ENCODE measurements at places on chromosomes 2 and 18. TPM values are rescaled to one million over a fixed set of nuclear protein-coding genes. Genes with fewer than 3 reads are reported as not detected.

- peak; percentile 69 for DNase-seq
- no peaks in the 10 kb centered on the region for H3K4me1 ChIP-seq
- peak overlapping the region; percentile 55 for H3K27ac ChIP-seq
Measured at GRCh38 chr2:38146275-38146906, 70.4 kb upstream of the CYP1B1 start.

The SULT1C2 gene
- polyA plus RNA-seq, result 1.8 TPM

DNA sequence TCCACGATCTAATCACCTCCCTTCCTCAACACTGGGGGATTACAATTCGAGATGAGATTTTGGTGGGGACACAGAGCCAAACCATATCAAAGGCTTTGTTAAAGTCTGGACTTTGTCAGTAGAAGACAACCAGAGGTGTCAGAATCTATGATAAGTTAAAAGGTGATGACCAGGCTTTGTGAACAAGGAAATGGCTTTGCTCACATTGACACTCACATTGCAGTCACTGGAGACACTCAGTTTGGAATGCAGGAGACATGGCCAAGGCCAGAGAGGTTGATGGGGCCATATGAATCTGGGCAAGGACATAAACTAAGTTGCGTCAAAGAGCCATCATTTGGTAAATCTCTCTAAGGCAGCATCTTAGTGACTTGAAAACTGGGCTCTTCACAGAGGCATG is 678.2 kb upstream of the FSHR start:
- H3K4me1 ChIP-seq, result no peaks in the 10 kb centered on the region
- H3K36me3 ChIP-seq, result no peaks in the 10 kb centered on the region
- H3K4me3 ChIP-seq, result no peak overlapping the region

DNA sequence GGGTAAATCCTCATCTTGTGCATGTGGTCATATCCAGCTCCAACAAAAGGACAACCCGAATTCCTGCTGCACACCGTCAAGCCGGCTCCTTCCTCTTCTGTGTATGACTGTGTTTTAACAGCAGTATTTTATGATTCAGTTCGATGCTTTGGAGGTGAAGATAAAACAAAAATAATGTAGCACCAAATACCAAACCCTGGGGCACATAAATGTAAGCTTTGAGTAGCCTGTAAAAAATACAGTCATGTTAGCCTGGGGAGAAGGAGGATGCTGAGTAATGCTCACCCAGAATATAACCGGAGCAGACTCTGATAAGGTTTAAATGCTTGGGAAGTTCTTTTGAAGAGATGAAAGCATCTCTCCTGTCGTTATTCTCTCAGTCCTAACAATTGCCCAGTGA is 225.0 kb downstream of the SUCLG1 start:
- no peaks in the 10 kb centered on the region for H3K27me3 ChIP-seq
- no peak for DNase-seq
- no peak overlapping the region for H3K4me3 ChIP-seq
- H3K4me1 ChIP-seq, result no peaks in the 10 kb centered on the region

The AQP12A gene
- polyA plus RNA-seq, result 3.0 TPM

- H3K36me3 ChIP-seq, result no peaks in the 10 kb centered on the region
- no peak for DNase-seq
- H3K27ac ChIP-seq, result no peak overlapping the region
- no peaks in the 10 kb centered on the region for H3K27me3 ChIP-seq
Measured at GRCh38 chr2:10532638-10533101, 84.5 kb upstream of the ODC1 start.

DNA sequence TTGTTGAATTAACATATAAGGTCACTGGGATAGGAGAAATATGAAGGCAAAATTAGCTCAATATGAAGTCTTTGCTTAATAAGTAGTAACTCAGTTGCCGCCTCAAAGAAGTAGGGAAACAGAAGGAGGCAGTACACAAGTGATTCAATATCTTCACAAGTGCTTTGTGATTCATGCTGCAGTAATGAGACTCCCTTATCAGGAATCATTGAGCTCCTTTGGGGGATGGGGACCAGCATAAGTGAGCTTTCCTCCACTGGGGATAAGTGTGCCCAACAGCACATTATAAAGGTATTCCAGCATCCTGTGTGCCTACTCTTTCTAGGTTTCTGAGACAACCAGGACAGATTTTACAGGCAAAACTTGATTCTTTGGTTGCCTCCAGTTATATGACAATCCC is 323.4 kb upstream of the UBE2E3 start:
- no peak for DNase-seq
- no peaks in the 10 kb centered on the region for H3K4me1 ChIP-seq
- H3K27ac ChIP-seq, result no peak overlapping the region
- no peaks in the 10 kb centered on the region for H3K36me3 ChIP-seq
- no peak overlapping the region for H3K4me3 ChIP-seq

GRCh38 chr2:54986264-54986663 is 64.0 kb downstream of the RTN4 start:
- H3K36me3 ChIP-seq, result no peaks in the 10 kb centered on the region
- DNase-seq, result no peak
- no peak overlapping the region for H3K4me3 ChIP-seq
- no peak overlapping the region for H3K27ac ChIP-seq

- H3K4me3 ChIP-seq, result no peak overlapping the region
- no peaks in the 10 kb centered on the region for H3K4me1 ChIP-seq
- no peaks in the 10 kb centered on the region for H3K36me3 ChIP-seq
- H3K27ac ChIP-seq, result no peak overlapping the region
- no peaks in the 10 kb centered on the region for H3K27me3 ChIP-seq
Measured at GRCh38 chr18:4236940-4237663, 218.0 kb downstream of the DLGAP1 start.

- no peak overlapping the region for H3K4me3 ChIP-seq
- H3K4me1 ChIP-seq, result peaks cover 7% of the 10 kb centered on the region
- H3K27ac ChIP-seq, result no peak overlapping the region
- no peaks in the 10 kb centered on the region for H3K27me3 ChIP-seq
- H3K36me3 ChIP-seq, result no peaks in the 10 kb centered on the region
Measured at GRCh38 chr18:59906203-59906602, 6.4 kb downstream of the PMAIP1 start.

The DIPK1C gene
- polyA plus RNA-seq, result not detected

GRCh38 chr2:102599486-102599885 is 19.9 kb upstream of the SLC9A2 start:
- H3K4me1 ChIP-seq, result no peaks in the 10 kb centered on the region
- H3K4me3 ChIP-seq, result no peak overlapping the region
- no peaks in the 10 kb centered on the region for H3K27me3 ChIP-seq
- no peak overlapping the region for H3K27ac ChIP-seq
- H3K36me3 ChIP-seq, result no peaks in the 10 kb centered on the region
- no peak for DNase-seq

The DBI gene
- 740 TPM for polyA plus RNA-seq

The STPG4 gene
- polyA plus RNA-seq, result 0.60 TPM

DNA sequence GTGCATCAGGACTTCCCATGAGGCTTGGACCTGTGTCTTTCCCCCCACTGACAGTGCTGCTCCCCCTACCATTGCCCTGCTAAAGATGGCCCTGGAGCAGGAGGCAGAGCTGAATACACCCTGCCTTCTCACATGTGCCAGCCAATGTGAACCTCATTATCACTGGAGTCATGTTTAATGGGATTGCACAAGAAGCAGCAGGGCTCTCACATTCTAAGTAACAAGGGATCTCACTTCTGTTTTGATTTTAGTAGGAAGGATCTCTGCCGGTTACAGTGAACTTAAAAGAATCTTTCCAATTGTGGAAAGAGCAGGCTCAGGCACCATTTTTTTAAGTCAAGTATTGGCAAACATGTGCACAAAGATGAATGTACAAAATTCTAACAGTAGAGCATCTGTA is 322.1 kb upstream of the MEX3C start:
- no peaks in the 10 kb centered on the region for H3K4me1 ChIP-seq
- H3K27ac ChIP-seq, result no peak overlapping the region
- DNase-seq, result no peak
- H3K27me3 ChIP-seq, result no peaks in the 10 kb centered on the region
- no peak overlapping the region for H3K4me3 ChIP-seq

- no peaks in the 10 kb centered on the region for H3K4me1 ChIP-seq
- DNase-seq, result no peak
- no peaks in the 10 kb centered on the region for H3K36me3 ChIP-seq
- H3K27ac ChIP-seq, result no peak overlapping the region
- H3K27me3 ChIP-seq, result no peaks in the 10 kb centered on the region
Measured at GRCh38 chr2:178229927-178230326, 35.6 kb downstream of the OSBPL6 start.

DNA sequence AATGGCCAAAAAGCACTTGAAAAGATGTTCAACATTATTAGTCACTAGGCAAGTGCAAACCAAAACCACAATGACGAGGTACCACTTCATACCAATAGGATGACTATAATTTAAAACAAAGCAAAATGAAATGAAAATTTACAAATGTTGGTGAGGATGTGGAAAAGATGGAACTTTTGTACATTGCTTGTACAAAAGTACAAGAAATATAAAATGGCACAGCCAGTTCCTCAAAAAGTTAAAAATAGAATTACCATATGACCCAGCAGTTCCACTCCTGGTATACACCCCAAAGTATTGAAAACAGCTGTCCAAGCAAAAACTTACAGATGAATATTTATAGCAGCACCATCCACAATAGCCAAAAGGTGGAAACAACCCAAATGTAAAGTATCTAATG is 107.8 kb upstream of the XPO1 start:
- no peak overlapping the region for H3K27ac ChIP-seq
- H3K36me3 ChIP-seq, result no peaks in the 10 kb centered on the region
- no peak for DNase-seq
- no peaks in the 10 kb centered on the region for H3K27me3 ChIP-seq
- no peak overlapping the region for H3K4me3 ChIP-seq
- H3K4me1 ChIP-seq, result no peaks in the 10 kb centered on the region

The UNC80 gene
- not detected for polyA plus RNA-seq

- no peaks in the 10 kb centered on the region for H3K36me3 ChIP-seq
- peaks cover 37% of the 10 kb centered on the region for H3K4me1 ChIP-seq
- no peaks in the 10 kb centered on the region for H3K27me3 ChIP-seq
- peak overlapping the region; percentile 83 for H3K27ac ChIP-seq
- no peak overlapping the region for H3K4me3 ChIP-seq
- peak; percentile 81 for DNase-seq
Measured at GRCh38 chr2:68832233-68832869, 38.8 kb downstream of the BMP10 start.

GRCh38 chr2:131040661-131041401 is 52.4 kb downstream of the FAM168B start:
- no peaks in the 10 kb centered on the region for H3K27me3 ChIP-seq
- no peak overlapping the region for H3K4me3 ChIP-seq
- DNase-seq, result peak; percentile 57
- H3K36me3 ChIP-seq, result no peaks in the 10 kb centered on the region
- no peak overlapping the region for H3K27ac ChIP-seq

The CIDEA gene
- not detected for polyA plus RNA-seq

DNA sequence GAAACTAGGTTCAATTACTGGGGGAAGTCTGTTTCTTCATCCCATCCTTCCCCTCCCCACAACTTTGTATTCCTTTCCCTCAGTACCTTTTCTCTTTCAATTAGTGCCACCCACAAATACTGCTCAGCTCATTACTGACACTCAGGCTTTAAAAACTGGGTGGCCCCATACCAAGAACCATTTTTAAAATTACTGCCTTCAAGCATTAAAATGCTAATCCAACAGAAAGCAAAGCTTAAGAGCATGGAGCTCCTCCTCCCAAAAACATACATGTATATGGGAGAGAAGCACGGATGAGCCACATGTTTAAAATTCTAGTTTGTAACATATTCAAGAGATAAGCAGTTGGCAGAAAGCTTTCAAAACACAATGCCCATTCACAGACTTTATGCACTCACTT is 44.0 kb downstream of the IRS1 start:
- no peaks in the 10 kb centered on the region for H3K27me3 ChIP-seq
- no peak overlapping the region for H3K4me3 ChIP-seq
- peak overlapping the region; percentile 77 for H3K27ac ChIP-seq
- peaks cover 48% of the 10 kb centered on the region for H3K4me1 ChIP-seq
- H3K36me3 ChIP-seq, result no peaks in the 10 kb centered on the region

- no peak overlapping the region for H3K4me3 ChIP-seq
- DNase-seq, result no peak
- H3K36me3 ChIP-seq, result no peaks in the 10 kb centered on the region
- peak overlapping the region; percentile 83 for H3K27ac ChIP-seq
- no peaks in the 10 kb centered on the region for H3K27me3 ChIP-seq
Measured at GRCh38 chr2:43159797-43160196, 66.6 kb downstream of the ZFP36L2 start.

The ATP5F1A gene
- polyA plus RNA-seq, result 549 TPM

The LGALSL gene
- polyA plus RNA-seq, result 36.0 TPM

- DNase-seq, result no peak
- no peaks in the 10 kb centered on the region for H3K4me1 ChIP-seq
- H3K36me3 ChIP-seq, result no peaks in the 10 kb centered on the region
- no peak overlapping the region for H3K27ac ChIP-seq
- no peak overlapping the region for H3K4me3 ChIP-seq
Measured at GRCh38 chr18:35662293-35663062, 80.9 kb downstream of the GALNT1 start.

The SERPINB11 gene
- polyA plus RNA-seq, result not detected
